ENCODE measurements at places on chromosomes 7 and 10.

DNA sequence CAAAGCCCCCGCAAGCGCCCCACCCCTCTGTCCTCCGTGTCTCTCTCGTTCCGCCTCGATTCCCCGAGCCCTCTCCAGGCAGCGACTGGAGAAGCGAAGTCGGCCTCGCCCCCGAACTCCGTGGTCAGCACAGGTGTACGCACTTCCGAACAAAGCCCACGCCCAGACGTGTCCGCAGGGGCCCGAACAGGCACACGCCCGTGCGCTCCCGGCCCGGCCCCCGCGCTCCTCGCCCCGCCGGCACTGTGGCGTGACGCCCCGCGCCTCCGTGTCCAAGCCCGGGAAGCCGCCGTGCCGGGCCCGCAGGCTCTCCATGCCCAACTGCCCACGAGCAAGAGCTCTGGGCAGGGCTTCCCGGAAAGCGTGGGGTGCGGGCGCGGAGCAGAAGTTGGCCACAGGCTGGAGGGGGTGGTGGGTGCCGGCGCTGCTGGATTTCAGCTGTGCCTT is 662 bp downstream of the NRCAM start:
- DNase-seq, result peak; percentile 30

- peak; percentile 83 for DNase-seq
Measured at GRCh38 chr7:94039368-94040035, 35.3 kb upstream of the BET1 start.

DNA sequence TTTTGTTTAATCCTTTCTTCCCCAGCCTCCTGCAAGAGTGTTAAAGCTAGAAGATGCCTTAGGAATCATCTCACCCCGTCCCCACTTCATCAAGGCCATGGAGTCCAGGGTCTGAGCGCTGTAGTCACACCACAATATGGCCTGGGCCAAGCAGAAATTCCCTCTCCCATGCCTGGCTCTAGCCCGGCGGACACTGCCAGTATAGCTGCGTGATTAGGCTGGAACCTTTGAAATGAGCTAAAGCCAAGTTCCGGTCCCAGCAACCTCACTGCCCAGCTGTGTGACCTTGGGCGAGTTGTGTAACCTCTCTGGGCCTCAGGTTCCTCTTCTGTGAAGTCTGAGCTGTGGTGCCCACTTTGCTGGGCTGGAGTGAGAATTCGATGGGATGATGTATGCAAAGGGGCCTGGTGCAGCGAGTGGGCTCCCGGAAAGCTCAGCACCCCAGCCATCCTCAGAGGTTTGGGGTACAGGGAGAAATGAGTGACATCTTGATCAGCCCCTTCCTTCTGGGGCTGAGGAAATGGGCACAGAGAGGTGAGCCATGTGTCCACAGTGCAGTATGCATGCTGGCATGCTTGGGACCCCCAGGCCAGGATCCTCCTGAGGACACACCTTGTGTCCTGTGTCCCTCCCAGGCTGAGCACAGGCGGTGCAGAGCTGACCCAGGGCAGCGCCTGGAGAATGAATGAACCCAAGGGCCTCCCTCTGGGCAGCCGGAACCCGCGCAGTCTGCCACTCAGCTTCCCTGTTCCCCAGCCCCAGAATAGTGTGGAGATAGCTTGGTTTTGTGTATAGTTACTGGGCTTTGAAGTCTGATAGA is 118.6 kb downstream of the ZMIZ1 start:
- DNase-seq, result no peak

GRCh38 chr10:73655257-73655989 is 406 bp downstream of the SYNPO2L start:
- no peak for DNase-seq

DNA sequence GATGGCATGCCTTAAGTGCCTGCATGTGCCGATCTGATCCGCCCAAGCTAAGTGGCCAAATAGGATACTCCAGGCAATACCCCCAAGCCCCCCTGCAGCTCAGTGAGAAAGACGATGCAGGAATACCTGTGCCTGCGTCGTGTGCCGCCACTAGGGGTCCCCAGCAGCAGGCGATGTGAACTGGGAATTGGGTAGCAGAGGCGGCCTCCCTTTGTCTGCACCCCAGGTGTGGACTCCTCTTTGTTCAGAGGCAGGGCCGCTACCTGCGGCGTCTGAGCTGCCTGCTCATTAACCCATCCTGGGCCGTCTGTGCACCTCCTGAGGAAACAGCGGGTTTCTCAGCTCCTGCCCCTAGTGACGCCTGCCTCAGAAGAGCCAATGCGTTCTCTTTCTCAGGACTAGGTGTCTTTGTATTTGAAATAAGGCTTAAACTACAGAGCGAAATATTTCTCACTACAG is 4.8 kb upstream of the CHN2 start:
- DNase-seq, result peak; percentile 88

- no peak for DNase-seq
Measured at GRCh38 chr7:156055206-156055822, 243.1 kb upstream of the SHH start.

- no peak for DNase-seq
Measured at GRCh38 chr7:2855386-2855785, 11.3 kb upstream of the GNA12 start.

GRCh38 chr10:77077316-77077945 is 560.2 kb downstream of the KCNMA1 start:
- DNase-seq, result no peak

DNA sequence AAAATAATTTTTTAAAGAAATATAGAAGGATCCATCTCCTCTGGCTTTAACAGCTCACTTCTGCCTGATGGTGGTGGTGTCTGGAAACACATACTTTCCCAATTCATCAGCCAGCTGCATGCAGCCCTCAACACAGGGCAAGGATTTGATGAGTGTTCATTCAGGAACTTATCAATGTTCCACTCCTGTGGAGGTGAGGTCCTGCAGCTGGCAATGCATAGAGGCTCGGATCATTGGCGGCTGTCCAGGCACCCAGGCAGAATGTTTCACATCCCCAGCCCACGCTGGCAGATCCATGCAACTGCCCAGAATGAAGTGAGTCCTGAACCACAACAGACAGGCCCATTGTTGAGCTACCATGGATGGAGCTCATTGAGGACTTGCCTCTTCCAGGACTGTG is 55.2 kb upstream of the KCNMA1 start:
- no peak for DNase-seq

GRCh38 chr10:97768322-97769315 is 3.2 kb downstream of the SFRP5 start:
- DNase-seq, result no peak

GRCh38 chr10:124736491-124737136 is 7.6 kb downstream of the FAM53B start:
- peak; percentile 59 for DNase-seq

GRCh38 chr10:44242091-44242490 is 142.8 kb downstream of the CXCL12 start:
- no peak for DNase-seq

- no peak for DNase-seq
Measured at GRCh38 chr10:47369251-47369894, 14.7 kb downstream of the ZNF488 start.

- no peak for DNase-seq
Measured at GRCh38 chr7:18667466-18667865, 171.9 kb downstream of the HDAC9 start.

DNA sequence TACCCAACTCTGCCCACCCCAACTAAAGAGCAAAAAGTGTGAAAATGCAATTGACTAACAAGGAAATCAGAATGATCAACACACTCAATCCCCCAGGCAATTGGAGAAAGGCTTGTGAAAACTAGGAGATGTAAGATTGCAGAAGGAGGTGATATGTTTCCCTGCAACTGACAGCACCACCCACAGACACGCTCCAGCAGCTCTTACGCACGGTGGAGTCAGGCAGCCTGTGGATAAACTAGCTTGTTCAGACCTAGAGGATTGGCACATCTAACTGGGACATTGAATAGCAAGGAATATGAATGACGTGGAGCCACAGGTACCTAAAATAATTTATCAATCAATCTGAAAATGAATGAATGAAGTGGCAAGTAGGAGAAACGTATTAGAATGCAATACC is 125.7 kb upstream of the MYO3A start:
- DNase-seq, result no peak

DNA sequence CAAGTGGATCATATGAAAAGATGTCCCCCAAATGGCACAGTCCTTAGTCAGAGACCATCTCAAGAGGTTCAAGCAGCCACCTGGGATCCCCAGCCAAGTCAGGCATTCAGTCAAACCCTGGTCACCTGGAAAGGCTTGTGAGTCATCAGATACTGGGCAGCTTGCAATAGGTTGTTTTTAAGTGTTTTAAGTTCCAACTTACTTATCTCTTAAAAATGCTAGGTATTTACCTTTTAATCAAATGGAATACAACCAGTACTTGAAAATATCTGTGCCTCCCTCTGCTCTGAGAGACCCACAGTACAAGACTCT is 262.2 kb downstream of the WDR11 start:
- DNase-seq, result no peak

GRCh38 chr10:55398497-55398882 is 597.5 kb upstream of the PCDH15 start:
- DNase-seq, result no peak

DNA sequence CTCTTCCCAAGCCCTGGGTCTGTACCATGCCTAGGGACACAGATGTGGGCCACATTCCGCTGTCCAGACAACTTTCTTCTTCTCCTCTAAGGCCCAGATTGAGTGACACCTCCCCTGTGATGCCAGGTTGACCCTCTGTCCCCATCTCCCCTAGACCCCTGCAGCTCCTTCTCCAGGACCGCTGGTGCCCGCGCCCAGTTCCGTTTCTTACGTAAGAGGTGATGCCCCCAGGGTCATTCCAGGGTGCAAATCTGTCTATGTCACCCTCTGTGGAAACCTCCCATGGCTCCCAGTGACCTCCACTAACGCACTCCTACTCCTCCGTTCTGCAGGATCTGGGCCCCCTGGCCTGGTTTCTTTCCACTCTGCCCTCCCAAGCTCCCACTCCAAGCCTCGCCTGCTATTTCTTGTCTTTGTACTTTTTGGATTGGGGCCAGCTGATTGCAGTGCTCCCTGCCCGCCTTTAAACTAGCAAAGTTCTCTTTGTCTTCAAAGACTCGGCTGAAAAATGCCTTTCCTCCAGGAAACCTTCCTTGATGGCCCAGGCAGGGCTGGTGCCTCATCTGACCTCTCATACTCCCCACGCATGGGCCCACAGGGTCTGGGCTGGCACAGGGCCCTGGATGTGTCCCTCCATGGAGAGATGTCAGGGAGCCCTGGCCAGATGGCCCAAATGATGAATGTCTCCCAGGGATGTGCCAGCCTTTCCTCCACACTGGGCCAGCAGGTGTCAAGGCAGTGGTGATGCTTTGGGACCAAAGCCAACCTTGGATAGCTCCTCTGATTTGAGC is 21.3 kb upstream of the ELN start:
- DNase-seq, result no peak
